ENCODE measurements at places on chromosomes 6 and 20.

GRCh38 chr6:135586388-135586787 lies 88.8 kb upstream of the AHI1 start:
- DNase-seq, result no peak

GRCh38 chr20:41551011-41551705 lies 67.0 kb downstream of the CHD6 start:
- no peak for DNase-seq

DNA sequence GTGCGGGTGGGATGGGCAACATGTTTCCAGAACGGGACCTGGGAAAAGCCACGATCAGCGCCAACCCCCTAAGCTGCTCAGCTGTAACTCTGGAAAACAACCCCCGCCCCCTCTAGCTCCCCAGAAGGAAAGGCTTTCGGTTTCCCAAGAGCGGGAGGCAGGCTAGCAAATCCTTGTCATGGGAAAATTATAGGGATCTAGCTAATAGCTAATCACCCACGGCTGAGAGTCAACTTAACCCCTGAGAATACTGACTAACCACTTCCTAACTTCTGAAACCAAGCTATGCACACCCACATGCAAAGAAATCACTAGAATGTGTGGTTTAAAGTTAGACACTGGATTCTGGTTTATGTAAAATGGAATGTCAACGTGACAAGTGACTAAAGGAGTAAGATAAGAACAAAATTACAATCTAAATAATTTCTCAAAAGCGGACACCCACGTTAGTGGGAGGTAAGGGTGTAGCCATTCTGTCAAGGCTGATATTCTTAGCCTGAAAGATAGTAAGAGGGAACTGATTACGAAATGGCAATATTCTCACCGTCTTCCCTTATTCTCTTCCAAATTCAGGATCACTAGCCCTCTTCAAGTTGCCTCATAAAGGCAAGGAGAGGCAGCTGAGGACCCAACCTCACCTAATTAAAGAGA lies 20.1 kb downstream of the JAG1 start:
- no peak for DNase-seq

GRCh38 chr6:11345536-11345935 lies 113.1 kb upstream of the NEDD9 start:
- DNase-seq, result no peak

- DNase-seq, result no peak
These were observed 59.5 kb downstream of the BFSP1 start for GRCh38 chr20:17471606-17472187.

DNA sequence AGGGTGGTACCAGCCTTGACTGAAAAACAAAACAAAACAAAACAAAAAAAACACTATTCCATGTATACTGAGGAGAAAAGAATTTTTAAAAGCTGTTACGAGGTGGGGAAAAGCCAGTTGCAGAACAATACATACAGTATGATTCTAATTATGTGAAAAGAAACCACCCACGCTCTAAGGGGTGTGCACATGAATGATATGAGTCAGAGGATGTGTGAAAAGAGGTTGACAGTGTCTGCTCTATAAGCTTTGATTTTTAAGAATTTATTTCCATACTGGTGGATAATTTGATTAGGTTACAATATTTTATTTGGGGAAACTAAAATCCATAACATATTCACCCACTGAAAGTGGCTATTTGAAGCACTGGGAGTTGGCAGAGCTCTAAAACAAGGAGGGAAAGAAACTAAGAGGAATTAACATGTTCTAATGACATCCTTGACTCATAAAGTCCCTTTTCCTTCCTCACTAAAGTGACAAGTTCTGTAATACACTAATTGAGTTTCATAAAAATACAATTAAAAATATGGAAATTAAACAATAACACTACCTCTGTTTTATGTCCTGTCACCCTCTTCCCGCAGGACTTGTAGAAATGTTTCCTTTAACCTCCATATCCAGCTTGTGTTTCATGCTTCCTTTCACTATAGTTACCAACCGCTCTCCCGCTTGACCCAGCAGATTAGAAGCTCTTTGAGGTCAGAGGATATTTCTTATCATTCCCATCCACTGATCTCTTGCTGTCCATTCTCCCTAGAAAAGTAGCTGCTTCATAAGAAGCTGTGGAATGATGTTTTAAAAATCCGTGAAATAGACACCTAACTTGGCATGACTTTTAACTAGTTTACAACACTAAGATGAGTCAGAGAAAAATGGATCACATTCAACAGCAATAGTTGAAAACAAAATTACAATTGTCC lies 118.6 kb upstream of the CCDC28A start:
- DNase-seq, result no peak

DNA sequence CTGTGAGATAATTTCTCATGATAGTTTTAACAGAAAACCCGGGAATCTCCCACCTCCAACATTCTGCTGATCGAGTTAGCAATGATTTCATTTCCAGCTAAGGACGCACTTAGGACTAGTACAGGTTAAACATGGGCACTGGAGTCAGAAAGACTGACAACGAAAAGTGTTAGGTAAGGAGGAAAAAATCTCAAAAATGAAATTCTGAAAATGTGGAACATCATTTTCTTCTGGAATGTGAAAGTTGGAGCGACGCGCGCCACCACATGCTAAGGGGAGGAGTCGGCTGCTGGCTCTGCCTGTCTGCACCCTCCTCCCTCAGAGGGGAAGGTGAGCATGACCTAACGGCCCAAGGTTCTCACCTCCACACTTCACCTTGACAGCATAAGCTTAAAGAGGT lies 221.6 kb upstream of the KCNG1 start:
- DNase-seq, result no peak

DNA sequence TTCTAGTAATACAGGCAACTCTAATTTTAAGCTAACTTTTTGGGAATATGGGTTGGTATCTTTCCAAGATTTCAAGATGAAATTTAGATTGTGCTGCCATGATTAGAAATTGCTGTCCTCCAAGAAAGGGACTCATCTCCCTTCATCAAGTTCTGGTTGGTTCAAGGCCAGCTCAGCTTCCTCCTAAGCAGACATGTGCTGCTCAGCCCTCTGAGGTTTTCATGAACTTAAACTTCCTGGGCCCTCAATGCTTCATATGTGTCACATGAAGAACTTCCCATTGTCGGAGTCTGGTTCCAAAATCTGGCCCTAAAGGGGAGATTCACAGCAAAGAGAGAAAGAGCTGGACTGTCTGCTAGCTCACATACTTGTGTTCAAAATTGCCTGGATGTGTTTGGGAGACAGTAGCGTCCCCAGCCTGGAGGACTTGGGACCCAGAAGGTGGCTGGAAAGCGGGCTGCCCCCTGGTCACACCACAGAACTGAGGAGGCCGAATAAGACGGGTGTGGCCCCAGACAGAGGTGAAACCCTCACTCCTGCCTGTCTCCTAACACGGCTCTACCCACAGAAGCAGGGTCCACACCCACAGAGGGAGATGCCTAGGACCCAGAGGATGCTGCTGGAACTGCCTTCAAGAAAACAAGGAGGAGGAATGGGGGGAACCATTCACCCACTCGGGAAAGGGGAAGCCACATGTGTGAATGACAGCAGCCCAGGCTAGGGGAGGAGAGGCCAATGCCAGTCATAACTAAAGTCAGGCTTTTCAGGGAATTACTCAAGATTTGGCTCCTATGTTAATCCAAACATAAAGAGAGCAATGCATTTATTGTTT lies 54.3 kb upstream of the GPR31 start:
- DNase-seq, result no peak

DNA sequence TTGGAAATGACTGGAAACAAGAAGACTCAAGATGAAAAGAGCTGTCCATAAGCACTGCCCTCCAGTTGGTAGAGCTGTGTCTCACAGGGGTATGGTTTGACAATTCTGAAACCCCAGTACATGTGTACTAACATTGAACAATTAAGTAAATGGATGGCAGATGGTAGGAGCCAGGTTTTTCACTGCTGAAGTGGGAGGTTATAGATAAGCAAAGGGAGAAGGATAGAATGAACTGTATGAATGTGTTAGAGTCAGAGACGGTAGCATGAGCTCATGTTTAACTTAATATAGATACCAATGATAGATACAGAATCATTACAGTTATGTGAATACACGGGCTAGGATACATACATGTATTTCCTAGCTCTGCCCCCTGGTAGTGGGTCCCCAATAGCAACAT lies 95.0 kb upstream of the SIRPA start:
- DNase-seq, result no peak

GRCh38 chr6:36076178-36077063 lies 48.8 kb downstream of the MAPK14 start:
- no peak for DNase-seq

DNA sequence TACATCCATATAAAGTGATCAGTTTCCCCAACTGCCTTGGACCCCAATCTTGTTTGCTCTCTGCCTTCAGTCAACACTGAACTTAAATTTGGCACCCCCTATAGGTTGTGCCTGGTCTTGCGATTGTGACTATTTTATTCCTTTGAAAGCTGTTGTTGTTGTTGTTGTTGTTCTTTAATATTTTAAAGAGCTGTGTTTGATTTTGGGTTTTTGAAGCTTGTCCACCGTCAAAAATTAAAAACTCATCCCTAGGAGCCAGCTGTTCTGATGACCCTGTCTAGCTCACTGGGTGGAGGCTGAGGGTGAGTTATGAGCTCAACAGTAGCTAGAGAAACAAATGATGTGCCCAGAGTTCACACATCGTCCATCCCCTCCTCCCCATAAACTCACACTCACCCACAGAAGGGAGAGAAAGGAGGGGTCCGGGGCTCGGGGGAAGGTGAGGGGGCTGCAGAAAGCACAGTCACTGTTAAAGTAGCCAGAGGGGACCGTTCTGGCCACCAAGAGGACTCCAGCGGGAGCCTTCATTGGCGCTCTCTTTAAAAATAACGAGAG lies 4.0 kb downstream of the SIM1 start:
- no peak for DNase-seq

DNA sequence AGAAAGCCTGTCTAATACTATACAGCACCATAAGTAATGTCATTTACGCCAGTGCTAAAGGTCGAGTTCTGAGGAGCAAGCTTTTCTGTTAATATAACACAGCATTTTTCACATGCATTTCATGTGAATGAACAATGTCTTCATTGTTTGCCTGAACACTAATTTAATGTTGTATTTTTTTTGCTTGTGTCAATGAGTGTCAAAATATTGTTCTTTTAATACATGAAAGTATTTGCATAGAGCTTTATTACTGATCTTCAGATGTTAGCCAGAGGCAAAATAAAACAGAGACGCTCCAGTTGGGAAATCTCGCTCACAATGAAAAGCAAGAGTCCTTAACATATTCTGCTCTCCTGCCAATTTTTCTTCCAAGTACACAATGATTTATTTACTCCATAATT lies 151.8 kb downstream of the FOXC1 start:
- DNase-seq, result no peak

All from CMK (cell line).